Naive thymus-derived CD4-positive, alpha-beta T cell (primary cell): ENCODE measurements at places on chromosomes 5 and 9.

GRCh38 chr5:72281764-72282499 is 38.1 kb downstream of the MRPS27 start:
- no peak for DNase-seq

GRCh38 chr9:132881826-132882225 is 3.1 kb downstream of the SPACA9 start:
- DNase-seq: no peak

GRCh38 chr5:140883373-140883772 is 1.4 kb downstream of the PCDHA13 start:
- DNase-seq: no peak

- no peak for DNase-seq
These were observed 4.5 kb downstream of the POU4F3 start for GRCh38 chr5:146342882-146343865.

DNA sequence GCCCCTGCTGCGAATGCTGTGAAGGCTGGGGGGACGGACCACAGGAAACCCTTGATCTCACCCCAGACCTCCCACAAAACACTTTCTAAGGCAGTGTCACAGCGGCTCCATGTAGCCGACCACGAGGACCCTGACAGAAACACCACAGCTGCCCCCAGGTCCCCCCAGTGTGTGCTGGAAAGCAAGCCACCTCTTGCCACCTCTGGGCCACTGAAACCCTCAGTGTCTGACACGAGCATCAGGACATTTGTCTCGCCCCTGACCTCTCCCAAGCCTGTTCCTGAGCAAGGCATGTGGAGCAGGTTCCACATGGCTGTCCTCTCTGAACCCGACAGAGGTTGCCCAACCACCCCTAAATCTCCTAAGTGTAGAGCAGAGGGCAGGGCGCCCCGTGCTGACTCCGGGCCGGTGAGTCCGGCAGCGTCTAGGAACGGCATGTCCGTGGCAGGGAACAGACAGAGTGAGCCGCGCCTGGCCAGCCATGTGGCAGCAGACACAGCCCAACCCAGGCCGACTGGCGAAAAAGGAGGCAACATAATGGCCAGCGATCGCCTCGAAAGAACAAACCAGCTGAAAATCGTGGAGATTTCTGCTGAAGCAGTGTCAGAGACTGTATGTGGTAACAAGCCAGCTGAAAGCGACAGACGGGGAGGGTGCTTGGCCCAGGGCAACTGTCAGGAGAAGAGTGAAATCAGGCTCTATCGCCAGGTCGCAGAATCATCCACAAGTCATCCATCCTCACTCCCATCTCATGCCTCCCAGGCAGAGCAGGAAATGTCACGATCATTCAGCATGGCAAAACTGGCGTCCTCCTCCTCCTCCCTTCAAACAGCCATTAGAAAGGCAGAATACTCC is 84.7 kb downstream of the GOLPH3 start:
- DNase-seq: no peak

- DNase-seq: no peak
These were observed 70.4 kb upstream of the FCN1 start for GRCh38 chr9:134987906-134988700.

- DNase-seq: peak; percentile 54
These were observed 50.1 kb upstream of the RETREG1 start for GRCh38 chr5:16666883-16667398.
